ENCODE measurements at places on chromosomes 7 and 10.

GRCh38 chr7:122100021-122100420, 44.0 kb downstream of the AASS start:
- DNase-seq, result no peak

GRCh38 chr10:31133792-31134310, 102.2 kb upstream of the ZNF438 start:
- peak; percentile 69 for DNase-seq

GRCh38 chr7:126780993-126781392, 471.7 kb downstream of the GRM8 start:
- DNase-seq, result no peak

GRCh38 chr7:16345979-16346958, 75.1 kb downstream of the CRPPA start:
- no peak for DNase-seq

- no peak for DNase-seq
Observed at GRCh38 chr10:11756766-11757315, 14.7 kb downstream of the ECHDC3 start.

DNA sequence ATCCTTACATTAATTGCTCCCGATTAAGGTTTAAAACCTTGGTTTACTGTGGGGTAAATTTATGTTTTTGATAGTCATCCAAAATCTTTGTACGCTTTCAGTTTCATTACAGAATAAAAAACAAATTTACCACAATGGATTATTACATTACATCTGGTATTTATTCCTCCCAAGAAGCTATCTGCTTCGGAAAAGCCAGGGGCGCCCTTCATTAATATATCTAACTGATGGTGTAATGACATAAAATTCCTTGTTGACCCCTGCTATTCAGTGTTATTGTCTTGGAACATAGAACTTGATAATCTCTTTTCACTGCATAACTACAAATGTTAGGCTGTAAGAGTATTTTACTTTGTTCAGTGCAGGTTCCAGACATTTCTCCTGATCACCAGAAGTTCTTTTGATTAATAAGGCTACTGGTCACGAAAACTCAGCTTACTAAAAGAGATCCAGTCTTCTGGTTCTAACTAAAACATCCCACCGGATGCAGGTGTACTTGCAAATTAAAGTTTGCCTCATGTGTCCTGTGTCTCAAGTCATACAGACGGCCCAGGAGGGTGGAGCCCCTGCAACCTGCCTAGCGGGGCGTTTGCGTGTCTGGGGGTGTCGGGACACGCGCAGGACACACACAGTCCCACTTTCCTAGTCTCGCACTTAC, 581 bp upstream of the GLCCI1 start:
- no peak for DNase-seq

DNA sequence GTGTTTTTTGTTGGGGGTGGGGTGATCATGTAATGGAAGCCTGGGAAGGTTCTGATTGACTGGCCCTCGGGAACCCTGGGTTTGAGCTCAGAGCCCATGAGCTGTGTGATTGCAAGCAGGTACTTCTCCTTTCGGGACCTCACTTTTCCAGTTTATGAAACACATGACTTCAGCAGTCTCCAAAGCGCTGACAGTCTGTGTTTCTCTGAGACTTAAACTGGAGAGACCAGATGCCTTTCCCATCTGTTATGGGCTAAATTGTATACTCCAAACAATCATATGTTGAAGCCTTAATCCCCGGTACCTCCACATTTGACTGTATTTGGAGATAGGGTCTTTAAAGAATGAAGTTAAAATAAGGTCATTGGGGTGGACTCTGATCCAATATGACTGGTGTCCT, 493.6 kb downstream of the GALNT17 start:
- no peak for DNase-seq

GRCh38 chr10:71964098-71964742, at the start of gene CHST3:
TSS of gene CHST3 (plus strand) at chr10:71964395. CDS start at chr10:72005843, 41,448 bp downstream.
- DNase-seq, result no peak

DNA sequence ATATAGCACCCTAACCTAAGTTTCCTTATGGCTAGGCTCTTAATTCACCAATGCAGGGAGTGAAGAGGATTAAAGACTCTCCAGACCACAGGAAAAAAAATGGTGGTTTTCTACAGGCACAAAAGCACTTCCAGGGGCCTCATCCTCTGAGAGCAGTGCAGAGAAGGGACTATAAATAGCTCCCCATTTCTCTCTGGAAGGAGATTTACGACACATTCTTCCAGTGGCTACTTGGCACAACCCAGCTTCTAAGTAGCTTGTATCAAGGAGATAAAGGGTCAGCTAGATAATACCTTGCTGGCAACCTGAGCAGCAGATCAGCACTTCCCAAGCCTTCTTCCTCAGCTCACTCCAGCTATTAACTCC, 73.5 kb downstream of the CRPPA start:
- no peak for DNase-seq

DNA sequence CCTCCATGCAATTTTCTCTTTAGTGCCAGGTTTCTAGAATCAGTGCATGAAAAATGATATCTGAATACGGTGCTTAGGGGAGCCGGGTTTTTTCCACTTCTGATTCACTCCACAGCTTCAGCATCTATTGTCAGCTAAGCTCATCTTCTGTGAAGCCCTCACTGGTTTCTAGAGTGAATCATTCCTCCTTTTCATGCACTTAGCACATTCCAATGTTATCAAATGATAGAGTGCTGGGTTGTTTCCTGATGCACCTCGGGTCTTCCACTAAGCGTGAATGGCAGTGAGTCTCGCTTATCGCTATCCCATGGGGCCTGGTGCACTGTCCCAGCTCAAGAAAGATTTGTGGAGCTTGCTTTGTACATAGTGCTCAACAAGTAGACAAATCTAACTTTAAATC, 170.9 kb upstream of the RHEB start:
- DNase-seq, result no peak

GRCh38 chr7:33719059-33719581, 186.2 kb upstream of the BMPER start:
- DNase-seq, result no peak

- no peak for DNase-seq
Observed at GRCh38 chr10:84685047-84685660, 356.8 kb downstream of the CCSER2 start.

GRCh38 chr7:130420943-130421578, 19.8 kb downstream of the CEP41 start:
- no peak for DNase-seq

GRCh38 chr7:81301815-81302214, 383.0 kb upstream of the SEMA3C start:
- DNase-seq, result no peak

DNA sequence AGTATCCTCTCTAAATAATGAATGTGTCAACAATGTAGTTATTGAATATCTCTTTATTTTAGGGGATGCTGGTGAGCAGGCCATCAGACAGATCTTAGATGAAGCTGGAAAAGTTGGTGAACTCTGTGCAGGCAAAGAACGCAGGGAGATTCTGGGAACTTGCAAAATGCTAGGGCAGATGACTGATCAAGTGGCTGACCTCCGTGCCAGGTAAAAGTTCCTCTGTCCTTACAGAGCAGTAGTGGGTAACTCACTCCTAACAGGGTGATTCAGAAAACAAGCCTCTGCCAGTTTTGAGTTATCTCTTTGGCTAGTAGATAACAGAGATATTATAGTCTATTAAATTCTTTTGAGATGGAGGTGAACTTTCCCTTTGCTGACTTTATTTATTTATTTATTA, 67.3 kb downstream of the AP3M1 start:
- no peak for DNase-seq

DNA sequence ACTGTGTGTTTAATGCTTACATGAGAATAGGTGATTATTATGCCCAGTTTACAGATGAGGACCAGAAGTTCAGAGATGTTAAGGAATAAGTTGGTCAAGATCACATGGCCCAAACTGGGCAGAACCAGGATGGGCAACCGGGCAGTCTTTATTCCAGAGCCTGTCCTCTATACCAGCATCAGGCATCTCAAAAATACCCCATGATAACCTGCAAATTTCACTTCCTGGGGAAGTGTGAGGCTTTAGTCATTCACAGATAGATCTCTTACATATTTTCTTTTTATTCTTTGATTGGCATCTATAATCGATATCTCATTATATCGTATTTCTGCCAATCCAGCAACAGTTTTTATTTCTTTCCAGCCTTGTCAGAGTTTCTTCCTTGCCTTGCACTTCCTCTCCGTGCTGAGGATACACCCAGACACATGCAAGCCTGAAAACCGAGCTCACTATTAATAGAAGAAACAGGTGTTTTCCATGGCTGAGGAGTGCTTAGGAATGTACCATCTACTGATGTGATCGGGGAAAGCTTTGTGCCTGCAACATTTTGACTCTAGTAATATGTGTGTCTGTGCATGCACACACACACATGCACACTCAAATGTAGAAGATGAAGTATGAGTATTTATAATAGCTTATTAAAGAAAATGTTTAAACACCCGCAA, 82.4 kb downstream of the CREM start:
- DNase-seq, result no peak

DNA sequence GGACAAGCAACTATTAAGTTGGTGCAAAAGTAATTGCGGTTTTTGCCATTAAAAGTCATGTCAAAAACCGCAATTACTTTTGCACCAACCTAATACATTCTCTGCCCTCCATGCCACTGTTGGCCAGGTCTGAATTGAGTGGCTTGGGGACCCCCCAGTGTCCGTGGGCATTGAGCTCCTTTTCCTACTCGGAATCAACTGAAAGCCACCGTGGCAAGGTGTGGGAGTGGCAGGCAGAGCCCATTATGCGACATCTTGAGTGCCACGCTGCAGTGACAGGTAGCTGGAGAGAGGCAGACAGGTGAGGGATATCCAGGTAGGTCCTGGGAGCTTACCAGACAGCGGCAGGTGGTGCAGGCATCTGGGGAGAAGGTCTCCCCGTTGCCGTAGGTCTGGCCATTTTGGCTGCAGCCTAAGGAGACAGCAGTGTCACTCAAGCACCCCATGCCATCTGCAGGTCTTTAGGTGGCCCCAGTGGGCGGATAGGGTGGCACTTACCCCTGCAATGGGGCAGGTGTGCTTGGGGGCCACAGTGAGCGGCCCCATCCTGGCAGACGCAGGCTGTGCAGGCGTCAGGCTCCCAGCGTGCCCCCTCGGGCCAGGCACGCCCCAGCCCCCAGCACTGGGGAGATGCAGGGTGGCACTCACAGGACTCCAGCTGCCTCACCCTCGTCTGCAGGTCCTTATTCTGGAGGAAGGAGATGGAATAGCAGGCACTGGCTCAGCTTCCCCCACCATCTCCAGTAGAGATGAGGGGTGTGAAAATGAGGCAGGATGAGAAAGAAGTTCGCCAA, 3.5 kb downstream of the KCP start:
- no peak for DNase-seq

DNA sequence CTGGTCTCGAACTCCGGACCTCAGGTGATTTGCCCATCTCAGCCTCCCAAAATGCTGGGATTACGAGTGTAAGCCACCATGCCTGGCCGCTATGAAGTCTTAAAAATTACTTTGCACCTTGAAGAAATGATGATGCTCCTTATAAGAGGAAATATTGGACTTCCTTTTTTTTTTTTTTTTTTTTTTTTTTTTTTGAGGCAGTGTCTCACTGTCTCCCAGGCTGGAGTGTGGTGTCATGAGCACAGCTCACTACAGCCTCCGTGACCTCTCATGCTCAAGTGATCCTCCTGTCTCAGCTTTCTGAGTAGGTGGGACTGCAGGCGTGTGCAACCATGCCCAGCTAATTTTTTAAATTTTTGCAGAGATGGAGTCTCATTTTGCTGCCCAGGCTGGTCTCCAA, 65.3 kb downstream of the KMT2E start:
- DNase-seq, result no peak

- no peak for DNase-seq
Observed at GRCh38 chr10:63478564-63478963, 12.8 kb upstream of the JMJD1C start.

DNA sequence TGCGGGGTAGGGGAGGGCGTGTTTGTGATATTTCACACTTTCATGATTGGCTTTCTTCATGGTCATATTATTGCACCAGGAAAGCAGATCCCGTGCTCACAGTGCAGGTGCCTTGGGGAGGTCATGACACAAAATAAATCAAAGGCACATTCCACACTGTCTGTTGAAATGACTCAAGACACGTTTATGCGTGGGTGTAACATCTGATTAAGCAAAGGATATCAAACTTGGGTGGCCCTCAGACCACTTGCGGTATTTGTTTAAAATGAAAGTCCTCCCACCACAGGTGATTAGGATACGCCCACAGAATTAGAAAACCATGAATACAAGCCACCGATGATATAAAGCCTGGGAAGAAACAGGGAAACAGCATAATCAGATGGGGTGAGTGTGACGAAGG, 51.1 kb downstream of the SVIL start:
- DNase-seq, result no peak

GRCh38 chr10:60853107-60853506, 74.8 kb downstream of the CDK1 start:
- no peak for DNase-seq

DNA sequence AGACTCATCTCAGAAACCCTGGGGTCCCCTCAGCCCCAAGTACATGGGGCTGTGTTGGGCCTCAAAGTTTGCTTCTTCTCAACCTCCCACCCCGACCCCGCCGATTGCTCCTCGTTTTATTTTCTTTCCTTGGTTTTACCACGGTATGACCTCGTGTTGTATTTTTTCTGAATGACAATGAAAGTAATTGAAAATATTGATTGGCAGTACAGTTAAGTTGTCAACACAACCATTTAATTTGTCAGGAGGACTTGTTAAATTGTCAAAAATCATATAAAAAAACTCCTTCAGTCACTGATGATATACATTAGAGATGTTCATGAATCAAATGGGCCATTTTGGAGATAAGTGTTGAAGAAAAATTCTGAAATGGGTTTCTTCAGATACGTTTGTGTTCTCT, 520.7 kb downstream of the LRMDA start:
- no peak for DNase-seq

DNA sequence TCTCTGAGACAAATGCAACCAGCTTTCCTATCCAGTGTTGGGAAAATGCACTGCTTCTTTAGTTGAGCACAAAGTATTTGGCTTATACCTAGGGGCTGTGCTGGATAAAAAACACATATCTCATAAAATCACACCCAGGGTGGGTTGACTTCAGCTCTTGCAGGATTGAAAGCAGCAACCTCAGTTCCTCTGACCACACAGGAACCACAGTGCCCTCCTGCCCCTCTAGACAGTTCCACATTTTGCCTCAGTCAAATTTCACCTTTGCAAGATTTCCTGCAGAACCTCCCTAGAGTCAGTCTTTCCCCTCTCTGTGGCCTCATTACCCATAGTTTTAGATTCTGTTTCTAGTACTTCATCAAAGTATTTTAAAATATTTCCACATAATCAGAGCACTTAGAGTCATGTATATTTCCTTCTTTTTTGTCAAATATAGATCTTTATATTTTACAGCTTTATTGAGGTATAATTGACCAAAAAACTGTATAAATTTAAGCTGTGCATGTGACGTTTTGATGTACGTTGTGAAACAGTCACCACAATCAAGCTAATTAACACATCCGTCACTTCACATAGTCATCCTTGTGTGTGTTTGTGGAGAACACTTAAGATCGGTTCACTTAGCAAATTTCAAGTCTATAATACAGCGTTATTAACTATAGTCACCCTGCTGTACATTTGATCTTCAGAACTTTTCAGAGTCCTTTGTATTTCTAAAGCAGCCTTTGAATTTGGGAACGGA, 37.0 kb upstream of the EGR2 start:
- DNase-seq, result no peak

DNA sequence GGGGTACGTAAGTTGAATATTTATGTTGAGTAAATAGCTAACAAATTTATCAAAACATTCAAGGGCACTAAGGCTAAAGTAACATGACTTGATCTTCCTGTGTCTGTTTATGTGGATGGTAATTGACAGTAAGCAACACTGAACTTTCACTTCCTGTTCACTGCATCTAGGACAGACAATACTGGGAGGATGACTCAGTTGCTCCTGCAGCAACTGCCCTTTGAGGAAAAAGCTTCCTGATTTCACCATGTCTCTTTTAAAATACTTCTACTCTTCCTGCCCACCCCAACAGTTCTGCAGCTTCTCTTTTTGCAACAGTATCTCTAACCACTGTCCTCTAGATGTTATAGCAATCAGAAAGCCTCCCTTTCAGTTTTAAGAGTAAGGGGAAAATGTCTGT, 76.6 kb upstream of the HGF start:
- DNase-seq, result no peak

Data from stimulated activated CD4-positive, alpha-beta T cell treated with anti-CD3 and anti-CD28 coated beads, Interleukin-4, amount 100 ng/mL, for 4 hours (primary cell).